SJCRH30 (cell line): ENCODE measurements at places on chromosomes 1 and 21. TPM values are rescaled to one million over a fixed set of nuclear protein-coding genes. Genes with fewer than 3 reads are reported as not detected.
A peak's percentile ranks its signal among the peaks of the same experiment; 100 is the strongest.

The ATP1A4 gene
- total RNA-seq = not detected in 2 replicates

- peak; percentile 66 for DNase-seq
These were observed 140.1 kb upstream of the FMN2 start for GRCh38 chr1:239951511-239952140.

The ZDHHC18 gene
- 31.6 and 31.8 TPM in 2 replicates for total RNA-seq

The SDHC gene
- 53.8 and 61.8 TPM in 2 replicates for total RNA-seq

- peak; percentile 63 for DNase-seq
These were observed 10.8 kb upstream of the SHISA4 start for GRCh38 chr1:201877877-201878401.

- DNase-seq = no peak
These were observed 16.2 kb upstream of the MARK1 start for GRCh38 chr1:220511785-220512184.

DNA sequence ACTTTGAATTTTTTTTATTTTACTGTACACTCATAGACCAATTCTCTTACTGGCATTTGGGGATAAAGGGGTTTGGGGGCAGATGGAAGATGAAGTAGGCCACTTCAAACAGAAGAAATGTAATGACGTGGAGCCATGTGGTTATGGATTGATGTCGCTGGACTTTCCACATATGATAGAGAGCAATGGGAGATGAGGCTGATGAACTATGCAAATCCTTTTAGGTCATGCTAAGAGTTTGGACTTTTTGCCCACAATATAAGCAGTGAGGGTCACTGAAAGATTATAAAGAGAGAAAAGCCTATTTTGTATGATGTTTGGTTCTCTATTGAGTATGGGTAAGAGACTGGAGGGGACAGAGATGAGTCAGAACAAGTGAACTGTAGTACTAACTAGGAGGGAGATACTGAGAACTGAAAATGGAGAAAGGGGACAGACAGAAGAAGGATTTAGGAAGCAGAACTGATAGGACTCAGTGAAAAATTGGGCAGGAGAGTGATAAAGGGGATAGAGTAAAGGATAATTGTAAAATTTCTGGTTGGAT, 9.2 kb downstream of the C1orf21 start:
- DNase-seq = no peak

The IL6R gene
- total RNA-seq = 0.53 and 1.1 TPM in 2 replicates

The CNTN2 gene
- 0.08 and 0.36 TPM in 2 replicates for total RNA-seq

DNA sequence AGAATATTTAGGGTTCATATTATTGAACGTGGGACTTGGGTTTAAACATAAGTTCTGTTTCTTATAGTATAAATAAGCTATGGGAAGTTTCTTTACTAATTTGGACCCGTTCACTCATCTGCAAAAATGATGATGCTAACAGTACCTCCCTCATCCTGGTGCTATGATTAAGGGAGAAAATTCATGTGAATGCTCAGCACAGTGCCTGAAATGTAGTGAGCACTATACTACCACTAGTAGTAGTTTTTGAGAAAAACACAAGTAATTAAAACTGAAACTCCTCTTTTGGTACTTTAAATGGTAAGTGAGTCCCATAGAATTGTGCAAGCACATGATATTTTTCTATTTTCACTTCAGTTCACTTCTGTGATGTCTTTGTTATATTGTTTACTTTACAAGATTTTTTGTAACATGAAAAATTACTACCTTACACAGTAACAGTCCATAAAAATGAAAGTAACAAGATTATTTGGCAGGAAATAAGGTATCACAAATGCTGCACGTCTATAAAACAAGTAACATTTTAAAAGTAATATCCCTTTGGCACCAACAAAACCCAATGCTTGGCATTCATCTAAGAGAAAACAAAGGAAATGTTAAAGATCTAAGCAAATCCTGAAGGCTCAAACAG, 11.3 kb upstream of the PTPRC start:
- no peak for DNase-seq

The CACNA1S gene
- total RNA-seq = 0.15 and 0.24 TPM in 2 replicates

The TMEM50A gene
- 125 and 137 TPM in 2 replicates for total RNA-seq

DNA sequence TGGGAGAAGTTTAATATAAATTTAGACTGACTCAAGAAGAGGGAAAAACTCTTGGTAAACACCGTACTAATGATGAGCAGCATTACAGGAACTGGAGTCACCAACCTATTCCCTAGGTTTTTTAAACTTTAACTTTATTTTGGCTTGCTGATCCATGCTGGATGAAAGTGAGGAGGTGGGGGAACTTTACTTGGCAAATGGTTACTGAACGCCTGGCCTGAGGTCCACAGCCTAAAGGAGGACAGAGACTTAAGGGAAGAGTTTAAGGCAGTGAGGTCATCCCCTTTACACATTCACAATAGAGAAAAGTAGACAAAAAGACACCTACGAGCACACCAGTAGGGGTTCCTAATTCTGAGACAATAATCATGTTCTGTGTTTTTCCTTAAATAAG, 25.6 kb upstream of the A3GALT2 start:
- DNase-seq = no peak

DNA sequence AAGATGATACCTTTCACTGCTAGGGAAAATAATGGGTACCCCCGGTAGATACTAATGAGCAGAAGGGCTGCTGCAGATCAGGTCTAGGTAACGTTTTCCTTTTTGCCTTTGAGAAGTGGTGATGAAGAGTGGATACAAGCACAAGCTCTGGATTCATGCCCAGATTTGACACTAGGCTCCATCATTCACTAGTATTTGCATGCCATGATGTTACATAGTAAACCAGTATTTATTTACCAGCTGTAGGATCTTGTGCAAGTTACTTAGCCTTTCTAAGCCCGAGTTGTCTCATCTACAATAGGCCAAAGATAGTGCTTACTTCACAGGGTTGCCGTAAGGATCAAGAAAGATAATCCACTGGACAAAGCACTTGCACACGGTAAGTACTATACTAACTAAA, 14.2 kb downstream of the PTPN14 start:
- DNase-seq = no peak

GRCh38 chr1:218946147-218946546, 227.5 kb upstream of the LYPLAL1 start:
- no peak for DNase-seq

DNA sequence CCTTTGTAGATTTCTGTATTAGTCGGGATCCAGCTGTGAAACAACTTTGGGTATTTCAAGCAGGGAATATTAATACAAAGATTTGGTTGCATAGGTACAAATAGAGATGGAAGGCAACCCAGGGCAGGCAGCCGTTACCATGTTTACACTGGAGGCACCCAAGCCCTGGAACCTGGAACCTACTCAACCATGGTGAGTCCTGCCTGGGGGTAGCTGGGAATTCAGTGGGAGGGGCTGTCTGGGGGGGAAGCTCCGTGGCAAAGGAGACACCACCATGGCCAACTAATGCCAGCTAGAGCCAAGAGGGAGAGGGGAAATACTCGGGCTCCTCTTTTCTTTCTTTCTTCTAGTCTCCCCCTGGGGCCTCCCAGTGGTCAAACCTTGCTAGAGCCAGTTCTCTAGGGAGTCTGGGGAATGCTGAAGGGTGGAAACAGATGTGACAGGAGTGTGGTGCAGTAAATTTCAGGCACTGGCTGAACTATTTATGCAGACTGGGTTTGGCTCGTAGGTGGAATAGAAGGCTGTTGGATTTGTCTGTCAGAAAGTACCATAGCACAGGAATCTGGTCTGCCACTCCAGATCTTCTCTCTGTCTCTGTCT, 91.9 kb upstream of the CACNA1E start:
- peak; percentile 79 for DNase-seq

The BRDT gene
- not detected in 2 replicates for total RNA-seq

GRCh38 chr1:21667348-21668231, 1.6 kb downstream of the RAP1GAP start:
- DNase-seq = no peak

DNA sequence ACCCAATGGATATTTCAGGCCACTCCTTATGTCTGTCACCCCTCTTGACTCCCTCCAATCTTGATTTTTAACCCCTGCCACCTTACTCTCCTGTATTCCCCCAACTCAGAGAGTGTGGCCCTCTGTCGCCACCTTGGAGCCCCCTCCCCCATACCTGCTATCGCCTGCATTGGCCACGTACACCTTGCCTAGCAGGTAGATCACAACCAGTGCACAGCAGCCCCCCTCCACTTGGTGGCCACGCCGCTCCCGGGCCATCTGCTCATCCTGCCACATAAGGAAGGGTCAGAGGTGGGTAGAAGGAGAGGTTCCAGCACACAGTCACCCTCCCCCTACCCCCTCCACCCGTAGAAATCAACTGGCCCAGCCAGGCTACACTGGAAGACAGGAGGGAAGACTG, 2.9 kb downstream of the PPM1J start:
- no peak for DNase-seq

DNA sequence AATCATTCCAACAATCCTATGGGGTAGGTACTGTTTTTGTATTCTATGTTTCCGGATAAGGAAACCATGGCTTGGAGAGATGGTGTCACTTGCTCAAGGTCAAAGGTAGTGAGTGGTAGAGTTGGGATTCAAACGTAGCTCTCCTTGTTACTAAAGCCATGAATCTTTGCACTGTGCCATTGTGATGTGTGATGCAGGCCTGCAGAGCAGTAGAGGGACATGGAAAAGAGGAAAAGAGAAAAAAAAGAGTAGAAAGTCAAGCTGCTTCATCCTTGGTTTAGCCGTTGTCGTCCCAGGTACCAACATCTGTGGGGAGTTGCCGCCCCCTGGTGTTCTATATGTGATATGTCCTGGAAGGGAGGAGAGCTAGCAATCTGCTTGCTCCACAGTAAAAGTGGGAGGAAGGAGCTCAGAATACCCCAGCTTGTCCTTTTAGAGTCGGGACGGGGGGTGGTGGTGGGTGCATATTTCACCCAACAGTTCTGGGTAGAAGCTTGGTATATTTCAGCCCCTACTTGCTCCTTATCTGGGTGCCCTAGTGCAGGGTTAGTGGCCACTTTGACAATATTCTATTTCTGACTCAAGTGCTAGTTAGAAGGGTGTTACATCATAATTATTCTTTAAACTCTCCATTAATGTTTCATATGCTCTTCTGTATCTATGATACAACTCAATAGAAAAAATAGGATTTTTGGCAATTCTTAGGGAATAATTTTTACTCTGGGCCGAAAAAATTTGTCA, 98.4 kb downstream of the EBNA1BP2 start:
- DNase-seq = peak; percentile 71

DNA sequence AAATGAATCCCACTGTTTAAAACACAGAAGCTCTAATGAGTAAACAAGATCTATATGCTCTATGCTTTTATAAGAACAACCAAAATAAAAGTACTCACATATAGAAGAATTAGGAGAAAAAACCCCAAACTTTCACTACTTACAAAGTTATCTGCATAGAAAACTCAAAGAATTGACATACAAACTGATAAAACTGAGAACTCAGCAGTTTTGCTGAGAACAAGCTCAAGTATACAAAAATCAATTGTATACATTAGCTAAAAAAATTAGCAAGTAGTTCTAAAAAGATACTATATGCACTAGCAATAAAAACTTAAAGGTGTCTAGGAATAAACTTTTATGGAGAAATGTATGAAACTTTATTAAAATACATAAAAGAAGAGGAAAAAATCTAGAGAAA, 186.2 kb upstream of the KAZN start:
- no peak for DNase-seq

DNA sequence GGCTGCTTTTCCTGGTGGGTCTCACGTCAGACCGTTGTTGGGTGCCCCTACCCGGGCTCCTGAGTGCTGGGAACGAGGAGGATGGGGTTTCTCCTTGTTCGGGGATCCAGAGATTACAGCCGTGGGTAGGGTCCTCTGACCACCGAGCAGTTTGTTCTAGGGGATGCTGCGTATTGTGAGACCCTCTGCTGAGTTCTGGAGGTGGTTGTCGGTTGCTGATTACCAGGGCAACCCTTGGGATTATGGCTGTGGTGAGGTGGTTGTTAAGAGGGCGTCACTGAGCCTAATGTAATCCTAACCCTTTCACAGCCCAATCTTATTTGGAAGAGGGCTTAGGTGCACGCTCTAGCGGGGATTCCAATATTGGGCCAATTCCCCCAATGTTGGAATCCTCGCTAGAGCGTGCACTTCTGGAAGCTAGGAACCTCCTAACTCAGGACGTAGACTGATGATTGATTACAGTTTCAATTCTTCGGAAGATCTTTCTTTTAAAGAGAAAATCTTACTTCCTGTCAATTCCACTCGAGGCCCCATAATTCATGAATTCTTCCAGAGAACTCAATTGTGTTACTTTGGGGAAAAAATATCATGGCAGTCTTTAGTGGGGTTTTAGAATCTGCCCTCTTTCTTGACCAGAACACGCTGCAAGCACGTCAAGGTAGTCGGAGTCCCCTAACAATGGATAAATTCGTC, 483 bp downstream of the TCEANC2 start:
- DNase-seq = peak; percentile 23

The HSPG2 gene
- 82.3 and 84.0 TPM in 2 replicates for total RNA-seq
